H9 (cell line): ENCODE measurements at places on chromosomes 12 and 14.

DNA sequence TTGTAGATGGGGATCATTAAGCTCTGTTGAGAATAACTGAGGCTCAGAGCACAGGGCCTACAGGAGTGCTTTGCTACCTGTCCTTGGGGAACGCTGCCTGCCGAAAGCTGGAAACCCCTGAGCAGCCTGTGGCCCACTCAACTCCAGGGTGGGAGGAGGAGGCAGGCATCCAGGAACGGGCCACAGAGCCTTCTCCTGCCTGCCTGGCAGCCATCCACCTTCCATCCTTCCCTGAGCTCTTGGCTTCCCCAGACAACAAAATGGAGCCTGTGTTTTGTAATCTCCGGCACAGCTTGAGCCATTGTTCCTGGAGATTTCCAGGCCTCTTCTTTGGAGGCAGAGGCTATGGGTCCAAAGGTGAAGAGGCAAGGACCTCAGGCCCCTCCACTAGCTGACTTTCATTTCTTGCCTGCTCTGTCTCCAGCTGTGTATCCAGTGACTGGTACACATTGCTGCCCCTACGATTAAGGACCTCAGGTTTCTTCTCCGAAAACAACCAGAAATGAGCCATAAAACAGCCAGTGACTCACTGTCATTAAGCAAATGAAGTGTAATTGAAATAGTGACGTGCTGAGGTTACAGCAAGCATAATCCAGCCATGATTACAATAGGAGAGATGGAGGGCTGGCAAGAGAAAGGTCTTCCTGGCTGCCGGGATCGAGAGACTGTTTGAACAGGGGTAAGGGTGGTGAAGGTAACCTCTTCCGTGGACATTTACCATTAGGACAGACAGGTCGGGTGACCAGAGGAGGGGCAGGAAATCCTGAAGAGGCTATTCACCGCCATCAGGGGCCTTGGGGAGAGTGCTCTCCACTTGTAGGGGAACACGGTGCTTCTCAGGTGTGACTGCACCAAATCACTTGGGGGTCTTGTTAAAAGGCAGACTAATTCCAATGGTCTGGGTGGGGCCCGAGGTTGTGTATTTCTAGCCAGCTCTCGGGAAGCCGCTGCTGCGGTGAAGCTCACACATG lies 56.3 kb upstream of the KCNA5 start:
- DNase-seq: no peak

GRCh38 chr14:75312341-75312740 lies 33.7 kb downstream of the FOS start:
- DNase-seq: no peak

DNA sequence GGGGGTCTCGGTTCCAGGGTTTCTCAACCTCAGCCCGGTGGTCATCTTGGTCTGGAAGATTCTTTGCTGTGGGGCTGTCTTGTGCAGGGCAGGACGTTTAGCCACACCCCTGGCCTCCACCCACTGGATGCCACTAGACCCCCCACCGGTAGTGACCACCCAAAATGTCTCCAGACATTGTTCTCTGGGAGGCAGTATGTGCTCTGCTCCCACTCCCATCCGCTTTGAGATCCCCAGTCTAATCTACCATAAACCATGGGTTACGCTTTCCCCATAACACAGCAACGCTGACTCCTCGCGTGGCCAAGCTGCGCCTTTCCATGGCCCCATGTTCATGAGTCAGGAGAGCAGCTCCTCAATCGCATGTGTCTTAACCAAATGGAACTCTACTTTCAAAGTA lies 155.8 kb downstream of the RIMBP2 start:
- DNase-seq: no peak

DNA sequence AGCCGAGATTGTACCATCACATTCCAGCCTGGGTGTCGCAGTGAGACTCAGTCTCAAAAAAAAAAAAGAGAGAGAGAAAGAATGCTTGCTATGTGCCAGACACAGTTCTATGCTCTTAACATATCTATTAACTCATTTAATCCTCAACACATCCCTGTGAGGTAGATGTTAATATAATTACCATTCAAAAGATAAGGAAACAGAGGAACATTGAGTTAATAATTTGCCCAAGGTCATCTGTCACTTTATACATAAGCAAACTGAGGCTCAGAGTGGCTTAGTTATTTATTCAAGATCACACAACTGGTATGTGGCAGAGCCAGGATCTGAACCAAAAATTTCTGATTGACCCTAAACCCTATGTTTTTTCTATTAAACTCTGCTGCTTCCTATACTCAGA lies 116.1 kb upstream of the BCAT1 start:
- no peak for DNase-seq

GRCh38 chr14:51367600-51367931 lies 127.5 kb downstream of the TMX1 start:
- DNase-seq: no peak

DNA sequence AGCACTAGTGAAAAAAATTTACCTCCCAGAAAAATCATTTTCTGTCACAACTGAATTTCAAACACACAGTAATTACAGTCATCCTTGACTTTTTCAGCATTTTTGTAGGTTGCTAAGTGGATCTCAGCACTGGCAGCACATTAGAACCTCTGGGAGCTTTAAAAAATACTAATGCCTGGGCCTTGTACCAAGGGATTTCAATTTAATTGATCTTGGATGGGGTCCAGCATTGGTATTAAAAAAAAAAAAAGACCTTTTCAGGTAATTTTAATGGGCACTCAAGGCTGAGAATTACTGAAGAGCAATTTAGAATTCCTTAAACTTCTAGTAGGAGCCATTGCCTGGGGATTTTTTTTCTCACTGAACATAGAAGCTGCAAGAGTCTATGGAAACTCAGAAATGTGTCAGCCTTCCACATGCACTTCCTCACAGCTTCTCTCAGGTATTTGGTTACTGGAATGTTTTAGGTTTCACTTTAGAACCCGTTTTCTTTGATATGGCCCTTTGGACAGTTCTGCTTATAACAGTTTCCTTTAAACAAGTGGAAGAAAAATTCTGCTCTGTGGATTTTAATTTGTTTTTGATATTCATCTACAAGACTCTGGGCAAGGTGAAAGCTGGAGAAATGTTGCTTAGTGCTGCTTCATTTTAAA lies 88.5 kb upstream of the DACT1 start:
- DNase-seq: no peak

GRCh38 chr14:104642540-104642868 lies 37.9 kb upstream of the TMEM179 start:
- no peak for DNase-seq

DNA sequence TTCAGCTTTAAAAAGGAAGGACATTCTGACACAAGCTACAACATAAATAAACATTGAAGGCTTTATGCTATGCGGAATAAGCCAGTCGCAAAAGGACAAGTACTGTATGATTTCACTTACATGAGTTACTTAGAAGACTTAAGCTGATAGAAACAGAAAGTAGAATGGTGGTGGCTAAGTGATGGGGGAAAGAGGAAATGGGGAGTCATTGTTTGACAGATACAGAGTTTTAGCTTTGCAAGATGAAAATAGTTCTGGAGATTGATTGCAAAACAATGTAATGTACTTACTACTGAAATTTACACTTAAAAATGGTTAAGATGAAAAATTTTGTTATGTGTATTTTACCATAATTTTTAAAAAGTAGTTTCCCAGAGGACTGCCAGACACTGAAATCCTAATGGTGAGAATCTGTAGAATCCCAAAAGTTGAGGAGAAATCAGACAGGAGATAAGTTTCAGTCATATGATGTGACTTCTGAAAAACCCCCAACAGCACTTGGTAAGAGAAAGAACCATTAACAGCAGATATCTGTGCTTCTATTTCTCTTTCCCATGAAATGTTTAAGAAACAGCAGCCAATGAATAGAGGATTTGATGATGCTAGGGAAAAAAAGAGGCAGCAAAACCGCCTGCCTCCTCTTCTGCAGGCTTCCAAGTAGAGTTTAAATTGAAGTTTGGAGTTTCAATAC lies 16.6 kb upstream of the CLEC2A start:
- no peak for DNase-seq

DNA sequence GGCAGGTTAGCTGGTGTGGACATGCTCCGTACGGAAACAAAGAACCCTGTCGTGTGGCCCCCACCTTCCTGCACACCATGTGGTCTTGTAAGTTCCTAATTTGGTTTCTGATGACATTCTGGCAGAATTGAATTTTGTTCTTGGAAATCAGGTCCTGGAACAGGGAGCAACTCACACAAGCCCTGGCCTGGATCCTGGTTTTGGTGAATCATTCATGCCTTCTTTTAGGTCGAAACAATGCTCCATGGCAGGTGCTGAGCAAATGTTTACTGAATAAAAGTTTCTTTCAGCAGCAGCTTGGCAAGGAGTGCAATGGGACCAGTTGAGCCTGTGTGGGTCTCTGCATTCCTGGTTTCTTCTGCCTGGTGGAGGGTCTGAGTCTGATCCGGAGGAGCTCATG lies 978.4 kb downstream of the BCL11B start:
- DNase-seq: no peak

DNA sequence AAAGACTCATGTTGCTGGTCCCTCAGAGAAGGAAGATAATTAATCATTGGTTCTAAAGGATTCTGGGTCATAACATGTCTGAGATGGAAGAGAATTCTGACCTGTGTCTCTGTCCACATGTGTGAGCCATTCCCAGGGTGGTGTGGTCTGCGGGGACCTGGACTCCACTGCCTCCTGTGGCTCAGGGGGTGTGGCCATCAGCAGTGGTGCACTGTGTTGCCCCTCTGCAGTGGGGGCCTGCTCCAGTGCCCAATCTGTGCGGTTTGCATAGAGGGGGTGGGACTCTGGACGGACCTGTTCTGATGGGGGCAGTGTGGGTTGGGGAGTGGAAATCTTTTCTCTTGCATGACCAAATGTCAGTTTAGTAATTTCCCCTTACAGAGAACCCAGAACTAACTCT lies 13.5 kb downstream of the KRT85 start:
- no peak for DNase-seq

GRCh38 chr12:112916270-112916669 lies 9.5 kb downstream of the OAS1 start:
- no peak for DNase-seq

- no peak for DNase-seq
Measured at GRCh38 chr14:52850451-52850909, 59.1 kb upstream of the GNPNAT1 start.

- DNase-seq: peak; percentile 84
Measured at GRCh38 chr12:5796171-5796958, 148.7 kb downstream of the ANO2 start.

GRCh38 chr14:64506721-64507120 lies 2.2 kb downstream of the ZBTB1 start:
- DNase-seq: no peak

- DNase-seq: peak; percentile 39
Measured at GRCh38 chr14:61559641-61560201, 135.6 kb upstream of the HIF1A start.

DNA sequence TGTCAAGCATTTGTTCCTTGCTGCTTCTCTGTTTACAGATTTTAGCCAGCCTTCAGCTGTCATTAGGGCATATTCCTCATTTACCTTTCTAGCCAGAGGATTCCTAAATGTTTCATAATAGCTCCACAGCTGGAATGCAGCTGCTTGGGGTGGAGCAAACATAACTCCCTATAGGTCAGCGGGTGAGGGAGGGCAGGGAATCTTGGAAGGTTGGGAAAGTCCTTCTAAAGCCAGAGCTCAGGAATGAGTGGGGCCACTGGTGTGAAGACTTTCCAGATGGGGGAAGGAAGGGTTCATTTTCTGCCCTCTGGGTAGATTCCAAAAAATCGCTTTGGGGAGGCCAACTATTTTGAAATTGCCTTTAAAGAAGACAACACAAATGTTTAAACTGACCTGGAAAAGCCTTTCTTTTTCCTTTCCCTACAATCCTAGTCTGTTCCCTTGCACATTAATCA lies 16.3 kb upstream of the IRF2BPL start:
- no peak for DNase-seq
